ENCODE measurements at places on chromosomes 6 and 20.

GRCh38 chr6:155762649-155763048 lies 307.0 kb upstream of the NOX3 start:
- no peak for DNase-seq

DNA sequence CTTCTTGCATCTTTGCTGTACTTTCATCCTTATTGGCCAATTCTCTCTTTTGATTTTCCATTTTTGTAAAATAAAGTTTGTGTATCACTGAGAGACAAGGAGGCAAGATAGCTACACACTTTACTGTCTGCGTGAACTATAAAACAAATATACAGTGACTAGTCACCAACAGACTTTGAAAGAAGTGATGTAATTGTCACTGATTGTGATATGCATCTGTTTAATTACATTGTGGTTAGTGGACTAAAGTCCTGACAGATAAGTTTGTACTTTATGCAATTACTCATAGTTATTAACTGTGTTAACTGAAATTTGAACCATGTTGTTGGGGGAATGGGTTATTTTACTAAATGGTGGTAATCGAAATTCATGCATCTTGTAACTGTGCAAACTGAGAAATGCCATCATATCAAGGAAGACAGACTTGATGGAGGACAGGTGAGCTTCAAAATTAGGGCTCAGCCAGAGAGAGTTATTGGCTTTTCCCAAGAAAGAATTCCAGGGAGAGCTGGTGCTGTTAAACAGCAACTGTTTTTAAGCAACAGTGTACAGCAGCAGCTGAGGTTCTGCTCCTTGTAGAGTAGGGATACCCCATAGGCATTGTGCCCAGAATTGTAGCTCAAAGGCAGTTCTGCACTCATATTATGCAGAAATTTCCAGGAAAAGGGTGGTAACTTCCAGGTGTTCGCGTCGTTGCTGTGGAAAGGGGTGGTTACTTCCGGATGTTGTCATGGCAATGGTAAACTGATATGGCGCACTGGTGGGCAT lies 62.9 kb downstream of the EFHC1 start:
- DNase-seq, result no peak

DNA sequence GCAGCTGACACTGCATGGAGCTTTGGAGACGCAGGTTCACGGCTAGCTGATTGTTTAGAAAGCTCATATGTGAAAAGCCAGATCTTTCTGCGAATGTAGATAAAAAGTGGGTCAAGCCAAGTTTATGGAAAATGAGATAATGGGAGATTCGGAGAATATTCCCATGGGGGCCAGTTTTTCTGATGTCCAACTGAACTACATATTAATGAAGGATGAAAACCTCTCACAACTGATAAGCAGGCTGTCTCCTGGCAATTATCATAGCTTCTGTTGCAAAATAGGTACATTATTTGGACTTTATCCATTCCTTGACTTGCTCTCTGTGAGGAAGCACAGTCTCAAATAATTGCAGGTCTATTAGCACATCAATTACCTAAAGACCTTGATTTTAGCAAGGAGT lies 21.1 kb downstream of the HDGFL1 start:
- DNase-seq, result no peak

DNA sequence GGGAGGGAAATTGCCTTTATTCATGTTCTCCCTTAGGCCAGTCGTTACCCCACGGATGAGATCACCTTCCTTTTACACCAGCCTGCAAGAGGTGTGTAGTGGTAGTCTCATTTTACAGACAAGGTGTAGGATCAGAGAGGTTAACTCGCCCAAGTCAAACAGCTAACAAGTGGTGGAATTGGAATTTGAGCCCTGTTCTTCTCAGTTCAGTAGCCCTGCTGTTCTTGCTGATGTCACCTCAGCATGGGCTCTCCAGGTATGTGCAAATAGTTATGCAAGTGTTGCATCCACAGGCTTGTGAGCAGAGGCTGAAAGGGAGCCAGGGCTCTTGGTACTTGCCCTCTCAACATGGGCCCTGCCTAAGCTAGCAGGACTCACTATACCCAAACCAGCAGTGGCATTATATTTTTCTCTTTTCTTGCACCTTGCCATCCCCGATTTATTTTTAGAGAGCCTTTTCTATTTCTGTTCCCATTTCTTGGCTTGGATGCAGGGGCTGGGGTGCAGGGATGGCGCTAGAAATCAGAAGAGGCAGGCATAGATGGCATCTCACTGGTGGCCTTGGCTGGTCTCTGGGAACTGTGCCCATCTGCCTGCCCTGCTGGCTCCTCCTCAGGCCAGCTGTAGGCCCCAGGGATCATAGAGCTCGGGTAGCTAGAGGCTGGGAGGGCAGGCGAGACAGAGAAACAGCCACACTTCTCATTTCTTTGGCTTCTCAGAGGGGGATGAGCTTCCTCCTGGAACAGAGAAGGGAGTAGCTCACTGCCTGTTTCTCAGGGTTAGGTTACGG lies 18.2 kb downstream of the PPARD start:
- DNase-seq, result no peak

- DNase-seq, result no peak
Observed at GRCh38 chr6:48177786-48178185, 66.8 kb upstream of the PTCHD4 start.

GRCh38 chr6:137213813-137214212 lies 5.4 kb downstream of the IFNGR1 start:
- no peak for DNase-seq

GRCh38 chr6:25155211-25155610 lies 124.0 kb upstream of the CARMIL1 start:
- no peak for DNase-seq

DNA sequence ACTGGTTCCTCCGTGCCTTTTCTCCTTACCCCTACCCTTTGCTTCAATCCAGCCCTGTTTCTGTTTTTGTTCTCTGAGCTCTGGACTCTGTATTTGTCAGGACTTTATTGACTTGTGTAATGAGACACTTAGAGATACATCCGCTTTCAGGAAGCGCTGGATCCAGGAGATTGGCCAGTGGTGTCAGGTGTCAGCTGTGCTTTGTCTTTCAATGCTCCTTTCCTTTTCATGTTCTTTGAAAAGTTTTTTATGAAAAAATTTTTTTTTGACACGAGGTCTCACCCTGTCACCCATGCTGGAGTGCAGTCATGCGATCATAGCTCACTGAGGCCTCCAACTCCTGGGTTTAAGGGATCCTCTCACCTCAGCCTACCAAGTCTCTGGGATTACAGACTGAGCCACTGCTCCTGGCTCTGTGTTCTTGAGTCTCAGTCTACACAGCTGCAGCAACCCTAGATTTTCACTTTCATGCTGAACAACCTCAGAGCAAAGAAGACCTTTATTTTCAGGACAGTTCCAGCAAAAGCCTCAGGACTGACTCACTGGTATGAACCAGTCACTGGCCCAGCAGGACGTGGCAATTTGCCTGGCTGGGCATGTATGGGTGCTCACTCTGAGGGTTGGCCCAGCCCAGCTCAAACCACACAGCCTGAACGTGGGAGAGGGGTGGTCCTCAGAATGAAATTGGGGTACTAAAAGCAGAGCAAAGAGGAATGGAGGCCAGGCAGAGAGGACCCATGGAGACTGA lies 108.5 kb downstream of the DHX35 start:
- DNase-seq, result no peak

GRCh38 chr6:165679326-165679725 lies 16.3 kb upstream of the PDE10A start:
- no peak for DNase-seq

DNA sequence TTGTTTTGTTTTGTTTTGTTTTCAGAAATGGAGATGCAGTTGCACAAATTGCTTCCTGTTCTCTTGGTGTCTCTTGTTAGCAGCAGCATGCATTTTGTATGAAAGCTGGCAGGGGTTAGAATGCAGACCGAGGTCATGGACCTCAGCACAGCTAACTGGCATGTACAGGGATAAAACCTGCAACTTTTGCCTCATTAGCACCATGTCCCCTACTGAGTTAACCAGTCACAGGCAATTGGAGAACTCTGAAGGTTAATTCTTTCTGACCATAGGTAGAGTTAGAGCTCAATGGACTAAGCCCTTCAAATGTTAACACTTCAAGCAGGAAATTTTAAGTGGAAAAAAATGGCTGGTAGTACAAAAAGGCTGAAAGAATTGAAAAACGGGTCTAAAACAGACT lies 377.1 kb downstream of the ADGRB3 start:
- DNase-seq, result no peak

- no peak for DNase-seq
Observed at GRCh38 chr6:15399641-15400470, 154.0 kb downstream of the JARID2 start.

- DNase-seq, result peak; percentile 88
Observed at GRCh38 chr20:35092524-35093266, at the start of gene TRPC4AP. TSS of gene TRPC4AP (minus strand) at chr20:35092807. CDS start at chr20:35092781, 26 bp downstream.

DNA sequence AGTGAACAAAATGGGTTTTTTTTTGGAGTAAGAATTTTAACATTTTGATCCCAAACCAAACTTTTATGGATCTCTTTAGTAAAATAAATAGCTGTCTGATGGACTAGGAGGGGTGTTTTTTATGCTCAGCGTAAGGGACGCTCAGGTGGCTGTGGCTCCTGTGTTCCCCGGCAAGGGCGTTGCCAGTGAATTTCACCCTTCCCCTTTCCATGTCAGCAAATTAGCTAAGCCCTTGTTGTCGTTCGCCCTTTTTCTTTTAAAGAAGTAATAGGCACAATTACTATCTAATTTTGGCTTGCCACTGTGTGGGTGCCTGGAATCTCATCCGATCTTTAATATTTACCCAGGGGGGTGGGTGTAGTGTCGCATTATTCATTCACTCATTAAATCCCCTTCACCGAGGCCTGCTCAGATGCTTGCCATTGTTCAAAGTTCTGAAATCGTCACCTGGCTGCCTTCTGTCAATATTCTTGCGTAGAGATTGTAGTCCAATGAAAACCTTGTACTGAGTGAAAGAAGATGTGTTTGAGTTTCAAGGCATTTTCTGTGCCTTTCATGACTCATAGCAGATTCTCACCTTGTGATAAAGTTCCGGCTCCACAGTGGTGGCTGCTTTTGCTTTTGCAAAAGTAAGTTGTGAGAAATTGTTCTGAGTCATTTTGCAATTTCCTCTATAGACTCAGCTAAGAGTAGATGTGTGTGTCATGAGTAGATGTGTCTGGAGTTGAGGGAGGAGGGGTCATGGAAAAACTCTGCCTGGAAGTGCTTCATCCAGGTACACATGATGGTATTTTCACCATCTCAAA lies 40.0 kb upstream of the CLDN20 start:
- DNase-seq, result no peak

DNA sequence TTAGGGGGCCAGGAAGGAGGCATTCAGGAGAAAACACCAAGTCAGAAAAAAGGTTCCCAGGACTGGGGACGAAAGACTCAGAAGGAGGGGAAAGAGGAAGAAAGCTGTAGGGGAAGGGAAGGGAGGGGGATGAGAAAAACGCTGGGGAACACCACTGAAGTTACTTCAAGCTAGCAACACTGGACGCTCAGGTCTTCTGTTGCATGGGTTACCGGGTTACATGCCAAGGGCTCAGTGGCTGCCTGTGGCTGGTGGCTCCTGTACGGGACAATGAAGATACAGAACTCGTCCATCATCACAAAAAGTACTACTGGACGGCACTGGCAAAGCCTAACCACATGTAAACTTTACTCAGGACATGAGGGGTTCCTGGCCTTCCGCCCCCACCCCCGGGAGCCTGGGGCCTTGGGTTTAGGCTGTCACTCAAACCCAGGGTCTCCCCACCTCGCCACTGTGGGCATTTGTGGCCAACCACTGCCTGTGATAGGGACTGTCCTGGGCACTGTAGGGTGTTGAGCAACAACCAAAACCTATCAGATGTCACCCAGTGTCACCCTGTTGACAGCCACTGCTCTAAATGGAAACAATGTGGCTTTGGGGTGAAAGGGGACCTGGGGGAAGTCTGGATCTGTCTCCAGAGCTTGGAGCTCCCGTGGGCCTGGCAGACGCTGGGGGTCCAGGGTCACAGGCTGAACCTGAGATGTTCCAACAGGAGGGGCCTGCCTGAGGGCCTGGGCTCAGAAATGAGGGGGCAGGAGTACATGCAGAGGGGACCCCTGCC lies 40.3 kb upstream of the CD93 start:
- DNase-seq, result no peak

DNA sequence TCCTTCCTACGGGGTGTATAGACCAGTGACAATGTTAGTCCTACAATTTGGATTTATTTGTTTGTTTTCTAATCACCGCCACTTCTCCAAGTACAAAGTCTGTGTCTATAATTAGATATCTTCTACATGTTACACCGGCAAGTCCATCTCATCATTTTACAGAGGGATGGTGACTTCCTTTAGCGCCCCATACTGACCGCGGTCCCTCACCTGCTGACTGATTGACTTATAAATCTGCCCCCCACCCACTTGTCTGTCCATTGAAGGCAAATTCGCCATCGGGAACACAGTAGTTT lies 8.9 kb upstream of the NR2E1 start:
- no peak for DNase-seq
